ENCODE measurements at places on chromosomes 5 and 9.
A peak's percentile ranks its signal among the peaks of the same experiment; 100 is the strongest.

- DNase-seq = peak; percentile 61
These were observed 1.7 kb downstream of the SLC1A3 start for GRCh38 chr5:36607838-36608783.

DNA sequence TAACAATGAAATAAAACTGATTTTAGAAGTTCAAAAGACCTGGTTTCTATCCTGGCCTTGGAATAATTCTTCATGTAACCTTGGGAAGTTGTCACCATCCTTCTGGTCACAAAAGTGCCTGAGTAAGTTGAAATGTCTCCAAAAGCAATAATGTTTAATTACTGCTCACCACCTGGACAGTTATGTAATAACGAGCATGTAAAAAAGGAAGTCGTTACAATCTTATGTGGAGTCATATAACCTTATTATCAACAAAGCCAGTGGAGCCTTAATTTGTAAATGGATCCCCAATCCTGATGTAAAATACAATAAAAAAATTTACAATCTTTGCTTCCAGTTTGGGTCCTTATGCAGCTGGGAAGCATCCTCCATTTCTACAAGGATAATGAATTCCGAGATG, 64.2 kb upstream of the GPR151 start:
- no peak for DNase-seq

DNA sequence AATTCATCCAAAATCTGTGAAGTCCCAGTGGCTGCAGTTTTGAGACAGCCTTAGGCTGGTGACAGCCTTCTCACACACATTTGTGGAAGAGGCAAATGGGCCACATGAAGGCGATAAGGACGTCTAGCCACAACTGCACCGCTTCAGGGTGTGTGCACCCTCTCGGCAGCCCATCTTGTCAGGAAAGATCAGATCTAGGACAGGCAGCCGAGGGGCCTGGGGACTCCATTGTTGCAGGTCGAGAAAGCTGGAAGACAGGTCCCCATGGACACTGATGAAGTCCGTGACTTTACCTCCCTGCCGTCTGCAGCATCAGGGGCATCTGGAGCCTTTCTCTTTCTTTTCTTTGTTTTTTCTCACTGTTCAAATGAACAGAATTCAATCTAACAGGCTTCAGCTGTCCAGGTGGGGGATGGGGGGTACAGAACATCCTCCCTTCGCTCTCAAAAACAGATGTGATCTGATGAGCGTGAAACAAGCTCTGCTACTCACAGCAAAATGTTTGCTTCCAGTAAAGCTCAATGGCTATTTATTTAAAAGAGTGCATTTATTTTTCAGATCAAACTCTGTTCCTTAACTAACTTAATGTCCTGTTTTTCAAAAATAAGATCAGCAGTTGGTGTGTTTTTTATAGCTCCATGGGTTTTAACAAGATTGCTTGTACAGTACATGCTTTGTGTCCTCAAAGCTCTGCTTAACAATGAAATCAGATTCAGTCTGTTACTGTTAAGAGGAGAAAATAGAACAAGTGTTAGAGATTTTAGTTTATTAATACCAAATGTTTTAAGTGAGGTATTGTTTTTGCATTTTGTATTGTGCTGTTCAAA, 111.8 kb upstream of the OTULINL start:
- no peak for DNase-seq

GRCh38 chr5:123214193-123214592, 125.2 kb downstream of the PRDM6 start:
- DNase-seq = no peak

- no peak for DNase-seq
These were observed 12.2 kb downstream of the IL9 start for GRCh38 chr5:135883441-135883840.

GRCh38 chr9:110537841-110538646, 41.5 kb downstream of the SVEP1 start:
- DNase-seq = peak; percentile 18

- DNase-seq = no peak
These were observed 56.6 kb upstream of the IFNK start for GRCh38 chr9:27467486-27467885.

DNA sequence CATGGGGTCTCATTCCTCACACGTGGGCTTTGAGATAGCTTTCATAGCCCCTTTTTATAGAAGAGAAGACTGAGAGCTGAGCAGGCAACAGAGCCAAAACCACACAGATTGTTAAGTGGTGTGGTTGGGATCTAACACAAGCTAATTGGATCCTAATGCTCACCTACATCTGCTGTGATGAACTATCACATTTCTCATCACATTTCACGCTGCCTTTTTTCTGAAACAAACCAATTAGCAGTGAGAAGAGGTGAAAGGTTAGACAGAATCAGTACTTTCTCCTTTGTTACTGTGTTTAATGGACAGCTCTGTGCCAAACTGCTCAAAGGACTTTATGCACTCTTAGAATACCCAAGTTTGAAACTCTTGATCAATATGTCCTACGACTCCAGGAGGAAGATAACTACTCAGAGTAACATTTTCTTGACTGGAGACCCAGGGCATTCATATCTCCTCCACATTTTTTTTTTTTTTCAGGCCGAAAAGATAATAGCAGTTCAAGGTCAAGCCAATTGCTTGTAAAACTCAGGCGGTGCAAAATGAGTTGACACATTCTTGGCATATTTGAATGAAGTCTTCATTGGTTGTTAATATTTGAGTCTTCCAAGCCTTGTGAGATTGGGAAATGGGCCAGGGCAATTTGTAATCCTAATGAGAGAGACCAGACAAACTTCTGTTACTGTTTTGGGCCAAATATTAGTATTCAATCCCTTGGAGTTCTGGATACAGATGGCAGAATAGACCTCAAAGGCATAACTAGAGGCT, 138.4 kb downstream of the KCTD16 start:
- no peak for DNase-seq

GRCh38 chr5:77224672-77225355, 14.3 kb downstream of the PDE8B start:
- peak; percentile 57 for DNase-seq

DNA sequence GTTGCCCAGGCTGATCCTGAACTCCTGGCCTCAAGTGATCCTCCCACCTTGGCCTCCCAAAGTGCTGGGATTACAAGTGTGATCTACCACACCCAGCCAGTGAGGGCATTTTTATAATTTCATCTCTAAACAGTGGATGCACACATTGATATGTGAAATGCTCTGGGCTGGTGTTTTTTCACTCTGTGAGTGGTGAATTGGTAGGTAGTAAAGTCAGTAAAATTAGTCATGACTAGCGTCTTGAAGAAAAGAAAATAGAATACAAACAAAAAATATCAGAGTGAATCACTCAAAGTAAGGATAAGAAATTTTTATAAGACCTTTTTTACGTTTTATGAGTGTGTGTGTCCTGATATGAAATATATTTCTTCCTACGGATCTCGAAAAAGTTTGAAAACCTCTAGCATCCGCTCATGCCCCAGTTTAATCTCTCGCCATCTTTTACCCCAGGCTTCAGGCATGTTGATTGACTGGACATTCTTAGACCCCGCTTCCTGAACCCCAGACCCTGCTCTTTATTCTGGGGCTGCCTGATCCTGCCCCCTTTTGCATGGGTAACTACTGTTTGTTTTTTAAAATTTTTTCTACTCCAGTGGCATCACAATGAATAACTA, 14.0 kb downstream of the OSTF1 start:
- DNase-seq = peak; percentile 2

DNA sequence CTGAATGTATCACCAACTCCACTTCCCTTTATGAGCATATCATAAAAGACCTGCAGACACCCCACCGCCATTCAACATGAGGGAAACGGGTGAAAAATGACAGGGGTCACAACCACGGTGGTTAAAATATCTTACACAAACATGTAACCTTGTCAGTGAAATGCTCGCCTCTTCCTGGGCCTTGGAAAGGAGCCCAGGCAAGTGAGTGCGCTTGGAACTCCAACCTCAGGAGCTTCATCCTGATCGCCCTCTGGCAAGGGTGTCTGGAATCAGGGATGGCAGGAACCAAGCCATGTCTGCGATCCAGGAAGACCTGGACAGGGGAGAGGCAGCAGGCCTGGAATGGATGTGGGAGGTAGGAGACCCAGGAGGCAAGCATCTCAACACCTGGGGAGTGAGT, 282.7 kb downstream of the GAS1 start:
- no peak for DNase-seq

- peak; percentile 75 for DNase-seq
These were observed at the start of gene SQSTM1 for GRCh38 chr5:179820483-179821297. Gene SQSTM1, plus strand, starts transcription at chr5:179820905. Its CDS starts 32 bp downstream, at chr5:179820937.

GRCh38 chr5:116068028-116068632, 16.7 kb upstream of the COMMD10 start:
- peak; percentile 61 for DNase-seq

GRCh38 chr5:83726912-83727311, 6.3 kb upstream of the HAPLN1 start:
- no peak for DNase-seq

- DNase-seq = no peak
These were observed at the start of gene DMRT2 for GRCh38 chr9:1050125-1050895. Gene DMRT2, plus strand, starts transcription at chr9:1050357. Its CDS starts 1,257 bp downstream, at chr9:1051614.

DNA sequence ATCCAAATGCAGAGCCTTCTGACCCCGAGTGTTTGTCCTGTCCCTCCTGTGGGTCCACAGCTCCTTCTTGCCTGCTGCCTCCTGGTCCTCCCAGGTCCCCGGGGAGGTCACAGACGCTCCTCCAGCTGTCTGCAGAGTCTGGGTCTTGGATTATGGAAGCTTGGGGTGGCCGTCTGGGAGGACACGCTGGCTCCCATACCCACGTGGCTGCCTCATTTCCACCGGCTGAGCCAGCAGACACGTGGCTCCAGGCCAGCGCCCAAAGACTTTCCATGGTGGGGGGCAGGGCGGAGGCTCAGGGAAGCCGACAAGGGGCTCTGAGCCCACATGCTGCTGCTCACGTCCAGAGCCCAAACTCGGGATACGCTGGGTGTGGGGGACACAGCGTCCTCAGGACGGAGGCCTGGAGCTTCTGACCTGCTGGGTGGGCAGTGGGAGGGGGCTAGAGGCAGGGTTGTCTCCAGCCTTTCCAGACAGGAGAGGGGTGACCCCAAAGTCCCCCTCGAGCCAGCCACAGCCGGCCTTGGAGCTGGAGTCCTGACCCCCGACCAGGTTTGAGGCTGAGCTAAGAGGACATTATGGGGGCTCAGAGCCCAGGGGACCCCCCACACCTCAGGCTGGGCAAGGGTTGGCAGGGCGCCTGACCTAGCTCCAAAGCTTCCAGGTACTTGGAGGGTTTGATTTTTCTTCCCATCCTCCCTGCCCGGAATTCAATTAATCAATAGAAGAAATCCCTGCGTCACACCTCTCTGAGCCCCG, 24.2 kb upstream of the RNU6ATAC start:
- no peak for DNase-seq

GRCh38 chr9:33623658-33624586, 99.9 kb downstream of the ANKRD18B start:
- DNase-seq = peak; percentile 88

GRCh38 chr5:17396247-17396646, 101.8 kb upstream of the TAF11L2 start:
- DNase-seq = peak; percentile 27

DNA sequence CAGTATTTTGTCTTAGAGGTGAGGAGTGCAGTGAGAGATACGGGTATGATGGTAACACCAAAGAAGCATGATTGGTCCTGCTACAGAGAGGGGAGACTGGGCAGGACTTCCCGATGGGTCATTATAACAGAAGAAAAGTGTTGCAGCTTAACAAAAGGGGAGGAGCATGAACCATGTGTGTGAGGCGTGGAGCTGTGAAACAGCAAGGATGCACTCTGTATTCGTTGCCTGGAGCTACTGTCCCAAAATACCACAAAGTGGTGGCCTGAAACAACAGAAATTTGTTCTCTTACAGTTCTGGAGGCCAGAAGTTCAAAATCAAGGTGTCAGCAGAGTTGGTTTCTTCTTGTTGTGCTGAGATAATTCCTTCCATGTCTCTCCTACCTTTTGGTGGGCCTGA, 59.4 kb upstream of the GRHPR start:
- no peak for DNase-seq

- DNase-seq = no peak
These were observed 4.1 kb downstream of the RPL35 start for GRCh38 chr9:124857533-124858162.

DNA sequence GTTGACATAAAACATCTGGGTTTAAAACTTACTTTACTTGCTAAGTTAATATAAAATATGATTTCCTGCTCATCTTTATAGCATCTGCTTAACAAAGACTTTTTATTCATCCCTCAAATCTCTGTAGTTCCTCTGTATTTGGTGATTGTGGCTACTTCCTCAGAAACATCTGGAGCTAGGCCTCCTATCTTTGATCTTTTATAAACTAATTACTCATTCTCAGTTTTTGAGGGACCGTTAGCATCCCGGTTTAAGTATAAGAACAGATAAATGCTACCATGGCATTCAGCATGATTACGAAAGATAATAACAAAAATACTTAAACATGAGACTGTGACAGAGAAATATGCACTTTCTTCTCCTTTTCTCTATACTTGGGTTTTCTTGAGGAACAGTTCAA, 85.3 kb downstream of the SLC38A9 start:
- no peak for DNase-seq

- peak; percentile 88 for DNase-seq
These were observed 456.9 kb downstream of the BNC2 start for GRCh38 chr9:16413509-16414016.

GRCh38 chr9:9961487-9961886, 651.3 kb downstream of the PTPRD start:
- DNase-seq = no peak

DNA sequence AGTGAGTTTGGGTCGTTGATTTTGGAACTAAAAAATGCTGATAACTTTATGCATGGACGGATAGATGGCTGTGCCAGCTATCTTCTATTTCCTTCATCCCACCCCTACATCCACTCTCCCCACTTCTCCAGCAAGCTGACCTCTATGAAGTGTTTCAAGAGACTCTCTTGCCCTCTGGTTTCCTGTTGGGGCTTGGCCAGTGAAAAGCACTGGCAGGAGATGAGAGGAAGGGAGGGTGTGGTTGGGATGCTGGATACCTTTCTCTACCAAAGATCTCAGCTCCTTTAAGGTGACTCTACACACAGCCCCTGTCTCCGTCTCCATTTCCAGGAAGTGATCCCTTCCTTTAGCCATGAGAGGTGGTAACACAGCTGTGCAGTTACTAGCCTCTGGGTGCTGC, 30.0 kb upstream of the JMY start:
- DNase-seq = no peak

DNA sequence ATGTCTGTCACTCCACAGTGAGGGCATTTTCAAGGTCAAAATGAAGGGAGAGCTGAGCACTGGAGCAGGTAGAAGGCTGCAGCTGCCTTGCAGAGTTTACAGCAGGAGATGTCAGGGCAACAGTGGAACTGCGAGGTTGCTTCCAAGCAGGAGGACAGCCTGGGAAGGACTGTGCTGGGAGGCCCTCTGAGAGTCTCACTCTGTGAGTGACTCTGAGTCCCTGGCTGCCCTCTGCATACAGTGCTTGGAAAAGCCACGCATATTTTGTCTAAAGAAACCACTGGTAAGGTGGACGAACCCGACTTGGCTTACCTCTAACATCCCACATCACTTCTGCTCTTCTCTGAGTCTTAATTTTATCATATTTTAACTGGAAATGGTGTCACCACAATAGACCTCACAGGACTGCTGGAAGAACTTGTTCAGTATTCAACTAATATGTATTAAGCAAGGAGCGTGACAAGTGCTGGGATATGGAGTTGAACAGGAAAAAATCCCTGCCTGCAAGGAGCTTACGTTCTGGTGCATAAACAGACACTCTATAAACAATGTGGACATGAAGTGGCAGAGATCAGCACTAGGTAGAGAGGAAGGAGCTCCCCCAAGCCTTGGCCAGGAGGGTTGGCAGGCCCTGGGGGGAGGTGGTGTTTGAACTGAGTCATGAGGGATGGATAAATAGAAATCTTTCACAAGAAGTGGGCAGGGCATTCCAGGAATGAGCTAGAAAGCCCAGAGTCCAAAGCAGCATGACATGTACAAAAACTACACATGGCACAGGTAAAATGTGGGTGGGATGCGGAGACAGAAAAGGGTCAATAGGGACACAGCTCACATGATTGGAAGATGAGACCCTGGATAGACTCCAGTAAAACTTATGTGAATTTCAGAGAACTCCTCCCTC, 64.0 kb upstream of the FOXE1 start:
- DNase-seq = peak; percentile 78
